ENCODE measurements at places on chromosomes 6 and 20. TPM values are rescaled to one million over a fixed set of nuclear protein-coding genes. Genes with fewer than 3 reads are reported as not detected.

- H3K36me3 ChIP-seq: peaks cover 16% of the 10 kb centered on the region
- no peak for DNase-seq
- H3K27ac ChIP-seq: no peak overlapping the region
- peaks cover 25% of the 10 kb centered on the region for H3K4me1 ChIP-seq
- H3K27me3 ChIP-seq: no peaks in the 10 kb centered on the region
Observed at GRCh38 chr6:28901831-28902230, 22.0 kb downstream of the TRIM27 start.

DNA sequence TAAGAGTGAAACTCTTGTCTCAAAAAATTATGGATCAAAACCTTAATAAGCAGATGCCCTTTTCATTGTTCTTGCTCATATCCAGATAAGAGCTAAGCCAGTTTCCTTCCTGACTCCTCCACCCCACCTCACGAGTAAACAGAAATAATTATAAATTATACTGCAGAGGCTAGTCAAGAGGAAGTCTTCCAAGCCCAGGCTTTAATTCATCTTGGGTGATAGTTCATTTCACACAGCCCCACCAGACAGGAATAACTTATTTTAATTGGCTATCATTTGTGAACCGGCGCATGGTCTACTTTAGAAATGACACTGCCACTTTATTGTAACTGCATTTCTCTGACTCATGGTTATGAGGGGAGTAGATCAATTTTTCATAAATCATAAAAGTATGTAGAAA is 102.0 kb downstream of the BTBD3 start:
- no peaks in the 10 kb centered on the region for H3K27me3 ChIP-seq
- no peak overlapping the region for H3K4me3 ChIP-seq
- no peak overlapping the region for H3K27ac ChIP-seq
- H3K36me3 ChIP-seq: no peaks in the 10 kb centered on the region
- H3K4me1 ChIP-seq: peaks cover 23% of the 10 kb centered on the region
- no peak for DNase-seq

Gene MCCD1
- polyA plus RNA-seq: not detected

DNA sequence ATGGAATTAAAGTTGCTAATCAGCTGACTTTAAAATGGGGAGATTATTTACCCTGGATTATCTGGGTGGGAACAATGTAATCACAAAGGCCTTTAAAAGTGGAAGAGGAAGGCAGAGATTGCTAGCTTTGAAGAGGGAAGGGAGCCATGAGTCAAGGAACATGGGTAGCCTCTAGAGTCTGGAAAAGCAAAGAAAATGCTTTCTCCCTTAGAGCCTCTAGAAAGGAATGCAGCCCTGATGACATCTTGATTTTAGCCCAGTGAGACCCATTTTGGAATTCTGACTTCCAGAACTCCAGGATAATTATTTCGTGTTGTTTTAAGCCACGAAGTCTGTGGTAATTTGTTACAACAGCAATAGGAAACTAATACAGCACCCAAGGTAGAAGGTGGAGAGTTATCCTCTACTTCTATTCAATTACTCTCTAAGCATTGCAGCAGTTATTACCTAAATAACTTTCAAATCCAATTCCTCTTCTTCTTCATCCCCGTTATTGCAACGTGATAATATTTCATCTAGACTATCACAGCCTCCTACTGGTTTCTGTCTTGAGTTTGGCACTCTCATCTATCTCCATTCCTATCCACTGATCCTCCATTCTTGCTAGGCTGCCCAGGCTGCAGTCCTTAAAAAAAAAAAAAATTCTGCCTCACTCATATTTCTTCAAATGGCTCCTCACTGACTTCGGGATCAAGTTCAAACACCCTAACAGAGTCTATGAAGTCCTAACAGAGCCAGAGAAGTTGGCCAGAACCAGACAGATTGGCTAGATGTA is 224.3 kb downstream of the BTBD9 start:
- peaks cover 10% of the 10 kb centered on the region for H3K36me3 ChIP-seq
- H3K27ac ChIP-seq: no peak overlapping the region
- no peaks in the 10 kb centered on the region for H3K27me3 ChIP-seq
- DNase-seq: no peak

DNA sequence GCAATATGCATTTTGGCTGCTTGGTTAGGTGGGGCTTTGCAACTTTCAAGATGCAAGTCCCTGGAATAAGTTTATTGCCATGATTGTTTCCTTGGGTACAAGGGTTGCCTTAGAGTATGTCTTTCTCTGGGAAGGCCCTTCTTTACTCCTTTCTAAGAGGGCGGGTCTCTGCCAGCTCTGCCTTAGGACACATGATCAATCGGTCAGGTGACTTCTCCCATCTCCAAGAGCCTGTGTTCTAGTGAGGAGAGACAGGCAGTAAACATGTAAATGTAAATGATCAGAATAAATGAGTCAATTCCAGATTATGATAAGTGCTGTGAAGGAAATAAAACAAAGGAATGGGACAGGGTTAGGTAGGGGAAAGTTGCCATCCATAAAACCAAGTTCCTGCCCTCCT is 43.2 kb upstream of the BCAS1 start:
- H3K4me3 ChIP-seq: no peak overlapping the region
- H3K27me3 ChIP-seq: peaks cover 10% of the 10 kb centered on the region
- no peak overlapping the region for H3K27ac ChIP-seq

DNA sequence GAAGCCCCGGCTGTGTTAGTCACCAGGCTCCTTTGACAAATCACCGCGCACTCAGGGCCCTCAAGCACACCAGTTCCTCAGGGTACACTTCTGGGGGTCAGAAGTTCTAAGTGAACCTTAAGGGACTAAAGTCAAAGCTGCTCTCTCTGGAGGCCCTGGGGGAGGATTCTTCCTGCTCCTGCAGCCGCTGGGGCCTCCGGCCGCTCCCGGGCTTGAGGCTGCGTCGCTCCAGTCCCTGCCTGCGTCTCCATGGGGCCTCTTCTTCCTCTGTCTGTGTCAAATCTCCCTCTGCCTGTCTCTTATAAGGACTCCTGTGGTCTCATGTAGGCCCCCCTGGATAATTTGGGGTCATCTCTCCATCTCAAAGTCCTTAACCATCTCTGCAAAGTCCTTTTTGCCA is 18.1 kb upstream of the GATA5 start:
- peaks cover 31% of the 10 kb centered on the region for H3K27me3 ChIP-seq
- DNase-seq: no peak
- H3K4me3 ChIP-seq: peak overlapping the region; percentile 82
- H3K4me1 ChIP-seq: peaks cover 14% of the 10 kb centered on the region

DNA sequence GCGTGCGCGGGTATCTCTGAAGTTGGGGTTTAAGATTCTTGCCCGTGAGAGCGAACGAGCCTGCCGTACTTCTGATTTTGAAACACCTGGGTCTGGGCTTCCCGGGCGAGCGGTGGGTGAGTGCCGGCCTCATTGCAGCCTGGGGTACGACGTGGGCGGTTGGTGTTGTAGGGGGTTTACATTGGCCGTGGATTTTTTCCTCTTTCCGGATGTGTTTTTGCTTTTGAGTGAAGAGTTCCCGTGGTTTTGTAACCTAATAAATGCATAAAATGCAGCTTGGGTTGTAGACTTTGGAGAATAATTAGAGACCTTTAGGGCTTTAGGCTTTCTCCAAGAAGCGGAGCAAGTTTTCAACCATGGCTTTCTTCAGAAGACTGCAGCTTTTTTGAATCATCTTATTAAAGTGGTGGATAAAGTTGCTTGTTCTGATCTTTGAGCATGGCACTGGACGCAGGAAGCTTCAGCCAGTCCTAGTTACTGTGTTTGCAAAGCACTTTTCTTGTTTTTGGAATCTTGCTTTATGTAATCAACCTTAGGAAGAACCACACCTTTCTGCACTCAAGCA is 314 bp downstream of the FARS2 start:
- H3K36me3 ChIP-seq: no peaks in the 10 kb centered on the region
- no peak for DNase-seq
- no peaks in the 10 kb centered on the region for H3K27me3 ChIP-seq
- H3K4me1 ChIP-seq: peaks cover 24% of the 10 kb centered on the region
- peak overlapping the region; percentile 99 for H3K4me3 ChIP-seq

GRCh38 chr6:85183841-85184240 is 266.0 kb upstream of the NT5E start:
- no peak for DNase-seq
- no peaks in the 10 kb centered on the region for H3K27me3 ChIP-seq
- H3K4me3 ChIP-seq: no peak overlapping the region
- no peaks in the 10 kb centered on the region for H3K4me1 ChIP-seq
- no peak overlapping the region for H3K27ac ChIP-seq

Measured in naive B cell (primary cell).